Endodermal cell (in vitro differentiated cells): ENCODE measurements at places on chromosomes 16 and 17. TPM values are rescaled to one million over a fixed set of nuclear protein-coding genes. Genes with fewer than 3 reads are reported as not detected.

The PRR15L gene
- total RNA-seq, result 0.57 and 0.70 TPM in 2 replicates

The ATP2C2 gene
- 1.6 to 2.5 TPM (median 2.0 TPM) in 3 replicates for total RNA-seq

The RPS15A gene
- 1,367 to 1,516 TPM (median 1,466 TPM) in 3 replicates for total RNA-seq

The ZNF423 gene
- total RNA-seq, result 35.0 and 41.9 TPM in 2 replicates

The VASN gene
- 12.1 to 14.3 TPM (median 13.0 TPM) in 3 replicates for total RNA-seq

The PHOSPHO1 gene
- total RNA-seq, result 1.3 and 1.4 TPM in 2 replicates

The NTN1 gene
- 40.0 and 40.4 TPM in 2 replicates for total RNA-seq

The MYL4 gene
- 15.5 to 19.5 TPM (median 17.0 TPM) in 3 replicates for total RNA-seq

The RUNDC3A gene
- 1.3 to 2.7 TPM (median 2.1 TPM) in 3 replicates for total RNA-seq

The SENP3 gene
- 71.5 and 75.9 TPM in 2 replicates for total RNA-seq

The SGCA gene
- 0.38 and 0.51 TPM in 2 replicates for total RNA-seq

The OR1A1 gene
- not detected in 2 replicates for total RNA-seq

The NGFR gene
- total RNA-seq, result 0.77 and 1.3 TPM in 2 replicates

The PRSS21 gene
- not detected in 2 replicates for total RNA-seq

The TIGD7 gene
- total RNA-seq, result 1.8 to 3.1 TPM (median 2.8 TPM) in 3 replicates

The ABAT gene
- total RNA-seq, result 9.3 and 13.6 TPM in 2 replicates

The KRTAP2-1 gene
- total RNA-seq, result not detected in 2 replicates

The MMP2 gene
- 52.7 to 67.8 TPM (median 65.0 TPM) in 3 replicates for total RNA-seq

The TSNAXIP1 gene
- total RNA-seq, result 2.2 and 3.2 TPM in 2 replicates

The CBX8 gene
- 5.3 and 5.6 TPM in 2 replicates for total RNA-seq

The MYO1C gene
- total RNA-seq, result 72.2 and 75.5 TPM in 2 replicates

The KRT40 gene
- not detected in 3 replicates for total RNA-seq

The SYNGR3 gene
- total RNA-seq, result 6.5 and 7.0 TPM in 2 replicates

The SLFN11 gene
- total RNA-seq, result 0.23 to 0.71 TPM (median 0.55 TPM) in 3 replicates

The GSG1L2 gene
- total RNA-seq, result not detected in 3 replicates

The CHAD gene
- not detected in 3 replicates for total RNA-seq

The PRR11 gene
- 52.5 and 52.7 TPM in 2 replicates for total RNA-seq

The PRAC1 gene
- total RNA-seq, result not detected in 3 replicates

The DHX58 gene
- total RNA-seq, result 0.38 to 0.73 TPM (median 0.69 TPM) in 3 replicates

The ARHGAP23 gene
- total RNA-seq, result 7.6 to 11.5 TPM (median 9.4 TPM) in 3 replicates

The ZNF597 gene
- total RNA-seq, result 1.8 to 3.1 TPM (median 3.1 TPM) in 3 replicates

The HP gene
- 9.5 and 10.8 TPM in 2 replicates for total RNA-seq
